ENCODE measurements at places on chromosomes 7 and 10. TPM values are rescaled to one million over a fixed set of nuclear protein-coding genes. Genes with fewer than 3 reads are reported as not detected.

Gene TUBB8
- total RNA-seq, result not detected

- no peak for DNase-seq
Measured at GRCh38 chr7:44259547-44260457, 59.0 kb downstream of the YKT6 start.

DNA sequence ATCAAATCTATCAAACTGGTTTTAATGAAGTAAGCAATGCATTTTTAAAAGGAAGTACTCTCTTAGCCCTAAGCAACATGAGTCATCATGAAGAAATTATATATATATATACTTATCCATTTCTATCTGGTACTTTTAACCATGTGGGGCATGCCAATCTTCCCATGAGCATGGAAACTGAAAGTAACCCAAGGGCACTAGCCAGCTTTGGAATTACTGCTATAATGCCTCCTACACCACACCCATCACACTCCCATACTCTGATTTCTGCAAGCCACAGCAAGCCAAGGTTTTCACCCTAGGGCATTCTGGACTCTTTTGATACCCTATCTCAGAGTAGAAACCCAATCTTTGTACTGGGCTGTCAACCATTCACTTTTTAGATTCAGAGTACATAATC lies 204.6 kb downstream of the IMMP2L start:
- DNase-seq, result no peak

Gene SAP25
- not detected for total RNA-seq

Gene FAM24B
- 2.9 TPM for total RNA-seq

GRCh38 chr10:125698481-125698998 lies 15.6 kb upstream of the TEX36 start:
- no peak for DNase-seq

Gene RELN
- total RNA-seq, result 57.5 TPM

DNA sequence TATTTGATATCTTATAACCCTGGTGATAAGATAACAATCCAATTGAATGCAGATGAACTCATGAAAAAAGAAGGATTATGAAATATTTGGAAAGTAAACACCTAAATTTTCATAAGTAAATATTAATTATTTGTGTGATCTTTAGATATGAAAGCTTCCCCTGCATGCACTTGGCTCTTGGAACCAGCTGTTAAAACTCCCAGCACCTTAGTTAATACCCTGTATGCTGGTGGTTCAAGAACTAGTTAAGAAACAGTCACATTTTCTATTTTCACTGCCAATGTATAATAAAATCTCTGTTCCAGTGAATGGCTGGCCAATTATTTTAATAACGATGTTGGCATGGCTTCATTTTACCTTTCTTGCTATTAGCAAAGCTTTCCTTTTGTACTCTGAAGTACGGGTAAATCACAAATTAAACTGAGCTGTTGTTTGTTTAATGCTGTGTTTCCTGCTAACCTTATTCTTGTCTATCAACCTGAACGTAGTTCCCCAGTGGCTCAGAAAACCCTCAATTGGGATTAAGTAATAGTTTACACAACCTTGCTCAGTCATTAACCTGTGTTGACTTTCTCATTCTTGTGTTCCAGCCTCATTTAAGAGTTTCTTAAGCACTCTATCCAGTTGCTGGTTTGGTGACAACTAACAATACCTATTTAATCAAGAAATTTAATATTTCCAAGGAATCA lies 38.9 kb downstream of the MET start:
- DNase-seq, result no peak
